ENCODE measurements at places on chromosomes 4 and X.

DNA sequence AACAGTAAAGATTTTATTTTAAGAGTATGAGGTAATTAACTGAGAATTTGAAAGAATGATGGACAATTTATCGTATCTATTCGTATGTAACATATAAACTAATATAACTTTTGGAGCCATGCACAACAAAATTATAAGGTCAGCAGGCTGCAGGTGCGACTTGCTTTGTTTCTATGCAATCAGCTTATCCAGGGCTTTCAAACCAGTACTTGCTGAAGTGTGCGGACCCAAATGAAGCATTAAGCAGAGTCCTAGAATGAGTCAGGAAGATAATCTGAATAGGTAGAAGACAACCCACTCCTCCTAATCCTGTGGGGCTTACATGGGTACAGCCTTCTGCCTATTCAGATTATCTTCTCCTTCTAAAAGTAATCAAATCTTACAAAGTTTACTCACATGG is 2.1 kb downstream of the NSD2 start:
- DNase-seq, result no peak

GRCh38 chr4:76546759-76547742 is 112.0 kb downstream of the SHROOM3 start:
- no peak for DNase-seq

- DNase-seq, result peak; percentile 53
Measured at GRCh38 chr4:138035781-138036258, 206.3 kb downstream of the SLC7A11 start.

DNA sequence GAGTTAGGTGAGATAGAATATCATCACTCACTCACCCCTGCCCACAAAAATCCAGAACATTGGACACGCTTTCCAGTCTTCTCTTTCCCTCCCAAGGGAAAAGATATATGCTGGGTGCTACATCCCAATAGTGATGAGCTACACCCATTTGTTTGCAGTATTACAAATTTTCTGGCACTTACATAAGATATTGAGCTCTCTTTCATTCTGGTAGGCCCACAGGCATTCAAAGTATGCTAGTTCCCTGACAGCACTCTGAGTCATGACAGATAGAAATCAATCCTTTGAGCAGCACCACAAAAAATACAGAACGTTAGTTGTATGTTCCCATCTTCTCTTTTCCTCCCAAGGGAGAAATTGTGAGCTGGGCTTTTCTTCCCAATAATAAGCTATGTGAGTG is 477.6 kb upstream of the GRID2 start:
- no peak for DNase-seq

DNA sequence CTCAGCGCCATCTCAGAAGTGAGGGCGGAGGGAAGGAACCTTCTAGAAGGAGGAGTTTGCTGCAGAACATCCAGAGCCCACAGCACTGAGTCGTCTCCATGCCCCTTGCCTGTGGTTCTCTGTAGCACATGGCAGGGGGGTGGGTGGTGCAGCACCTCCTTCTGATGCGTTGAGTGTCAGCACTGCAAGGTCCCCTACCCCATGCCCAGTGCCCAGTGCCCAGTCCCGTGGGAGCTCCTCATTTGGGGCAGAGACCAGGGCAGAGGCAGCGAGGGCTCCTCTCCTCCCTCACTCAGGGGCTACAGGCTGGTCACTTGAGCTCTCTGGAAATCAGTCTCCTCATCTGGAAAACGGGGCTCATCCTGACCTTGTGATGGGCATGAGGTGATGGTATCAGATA is 78.1 kb downstream of the HTRA3 start:
- no peak for DNase-seq

- DNase-seq, result no peak
Measured at GRCh38 chr4:118354913-118355312, 2.1 kb upstream of the PRSS12 start.

- peak; percentile 13 for DNase-seq
Measured at GRCh38 chr4:149031399-149031798, 589.2 kb upstream of the NR3C2 start.

DNA sequence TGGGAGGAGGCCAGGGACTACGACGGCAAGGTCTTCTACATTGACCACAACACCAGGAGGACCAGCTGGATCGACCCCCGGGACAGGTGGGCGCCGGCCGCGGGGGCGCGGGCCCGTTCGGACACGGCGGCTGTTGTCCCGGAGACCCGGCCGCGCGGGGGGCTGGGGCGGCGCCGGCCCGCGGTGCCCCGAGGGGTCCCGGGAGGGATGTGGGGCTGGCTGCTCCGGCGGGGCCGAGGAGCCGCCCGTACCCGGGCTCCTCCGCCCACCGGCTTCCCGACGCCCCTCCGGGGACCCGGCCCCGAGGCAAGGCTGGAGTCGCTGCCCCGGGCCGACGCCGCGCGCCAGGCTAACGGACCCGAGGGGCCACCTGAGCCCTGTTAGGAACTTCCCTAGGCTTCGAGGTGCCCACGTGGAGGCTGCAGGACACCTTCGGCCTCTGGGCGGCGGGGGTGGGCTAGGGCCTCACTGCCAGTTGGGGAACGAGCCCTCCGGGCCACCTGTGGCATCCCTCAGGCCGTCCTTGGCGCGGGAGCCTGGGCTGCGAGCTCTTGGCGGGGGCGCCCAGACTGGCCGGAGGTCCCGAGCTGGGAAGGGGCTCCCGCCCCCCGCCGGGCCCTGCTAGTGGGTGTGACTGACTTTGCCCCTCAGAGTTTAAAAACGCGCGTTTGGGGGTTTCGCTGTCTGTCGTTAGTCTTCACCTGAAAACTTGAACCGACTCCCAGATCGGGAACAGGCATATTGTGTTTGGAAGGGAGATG is 660 bp downstream of the WWC2 start:
- no peak for DNase-seq

- DNase-seq, result no peak
Measured at GRCh38 chrX:134388161-134389109, 71.5 kb upstream of the HPRT1 start.

DNA sequence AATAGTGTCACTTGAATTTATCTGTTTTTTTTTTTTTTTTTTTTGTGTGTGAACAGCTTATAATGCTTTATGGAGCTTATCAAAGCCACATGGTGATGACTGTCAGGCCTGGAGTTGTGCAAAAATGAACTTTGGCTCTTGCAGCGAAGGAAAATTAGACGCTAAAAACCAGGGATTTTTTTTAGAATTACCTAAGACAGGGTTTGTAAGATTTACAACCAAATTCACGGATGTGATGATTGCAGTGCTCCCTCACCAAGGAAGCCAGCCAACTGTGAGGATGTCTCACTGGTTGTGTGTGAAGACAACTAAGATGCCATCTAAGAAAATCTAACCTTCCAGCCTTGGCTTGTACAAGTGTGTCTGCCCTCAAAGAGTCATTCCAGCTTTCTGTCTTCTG is 127.1 kb upstream of the SLC4A4 start:
- no peak for DNase-seq

GRCh38 chr4:73911746-73912145 is 42.6 kb downstream of the CXCL1 start:
- no peak for DNase-seq

GRCh38 chrX:19121898-19122640 is at the start of gene ADGRG2:
Gene ADGRG2 (minus strand): TSS chrX:19122468. CDS start chrX:19068834, 53,634 bp downstream.
- no peak for DNase-seq

GRCh38 chrX:66163447-66163846 is 600 bp upstream of the HEPH start:
- DNase-seq, result no peak

GRCh38 chr4:152206646-152207377 is 329.1 kb downstream of the FBXW7 start:
- no peak for DNase-seq

DNA sequence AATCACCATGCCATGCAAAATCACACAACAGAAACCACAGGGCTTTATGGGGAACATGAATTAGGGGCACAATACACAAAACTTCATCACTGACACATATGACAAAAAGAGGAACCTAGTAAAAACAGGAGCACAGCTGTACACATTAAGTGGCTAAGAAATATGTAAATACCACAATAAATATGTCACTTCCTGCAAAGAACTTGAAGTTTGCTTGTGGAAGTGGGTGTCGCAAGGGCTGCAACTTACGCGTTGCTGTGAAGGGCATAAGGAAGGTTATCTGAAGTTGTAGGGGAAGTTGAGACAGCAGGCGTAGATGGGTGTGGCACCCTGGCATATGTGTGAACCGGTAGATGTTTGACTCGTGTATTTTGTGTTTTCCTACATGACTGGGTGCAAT is 42.4 kb downstream of the CLCN4 start:
- no peak for DNase-seq

DNA sequence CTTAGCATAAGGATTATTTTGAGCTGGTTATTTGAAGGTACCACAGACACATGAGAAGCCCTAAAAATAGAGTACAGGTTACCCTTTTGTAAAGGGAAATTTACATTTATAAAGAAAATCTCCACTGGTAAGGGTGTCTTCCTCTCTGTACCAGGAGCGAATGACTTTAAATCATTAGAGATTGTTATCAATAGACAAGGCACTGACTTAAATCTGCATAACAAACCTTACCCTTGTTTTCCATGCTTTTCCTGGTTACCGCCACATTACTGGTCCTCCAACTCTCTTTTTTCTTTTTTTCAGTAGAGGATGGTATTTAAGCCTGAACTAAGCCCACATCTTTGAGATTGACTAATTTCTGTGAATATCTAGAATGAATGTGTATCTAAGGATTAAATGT is 129.8 kb downstream of the SLC7A11 start:
- DNase-seq, result no peak

- no peak for DNase-seq
Measured at GRCh38 chr4:186740822-186741221, 17.2 kb upstream of the FAT1 start.

DNA sequence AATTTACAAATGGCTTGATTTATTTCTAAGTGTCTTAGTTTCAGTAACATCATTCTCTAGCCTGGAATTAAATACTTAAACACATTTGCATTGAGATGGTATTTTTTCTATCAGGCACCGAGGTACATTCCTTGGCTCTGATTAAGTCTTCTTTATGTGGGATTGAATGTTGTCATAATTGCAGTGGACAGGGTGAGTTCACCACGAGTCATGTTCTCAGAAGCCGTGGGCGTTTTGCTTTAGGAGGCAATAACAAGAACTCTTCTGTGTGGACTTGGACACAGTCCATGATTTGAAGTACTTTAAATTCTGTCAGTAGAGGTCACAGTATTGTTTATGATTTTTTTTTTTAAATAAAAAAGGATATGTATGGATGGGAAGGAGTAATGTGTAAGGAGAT is 57.1 kb upstream of the EFHC2 start:
- peak; percentile 64 for DNase-seq

DNA sequence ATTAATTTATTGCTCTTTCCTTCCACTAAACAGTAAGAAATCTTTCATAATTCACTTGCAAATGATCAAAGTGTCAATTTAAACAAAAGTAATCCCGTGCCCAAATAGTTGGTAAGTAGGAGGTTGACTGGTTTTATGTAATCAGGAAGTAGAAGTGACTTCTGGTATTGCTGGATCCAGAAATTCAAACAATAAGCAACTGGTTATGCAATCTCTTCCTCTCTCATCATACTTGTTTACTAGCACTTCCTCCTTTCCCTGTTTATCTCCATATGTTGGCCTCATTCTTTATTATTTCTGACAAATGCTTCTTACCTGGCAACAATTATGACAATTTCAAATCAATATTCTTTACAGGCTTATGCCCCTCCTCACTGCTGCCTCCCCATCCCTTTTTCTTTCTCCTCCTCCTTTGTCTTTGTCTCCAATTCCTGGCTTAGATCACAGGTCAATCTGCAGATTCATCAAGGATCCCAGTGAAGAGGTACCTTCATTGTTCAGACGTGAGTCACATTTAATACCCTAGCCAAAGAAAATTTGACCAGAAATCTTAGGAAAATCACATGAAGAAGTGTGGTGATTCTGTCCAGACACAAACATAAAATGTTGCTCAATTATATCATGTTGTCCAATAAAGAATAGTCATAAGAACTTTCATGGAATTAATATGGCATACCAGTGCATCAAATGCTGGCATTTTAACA is 323.2 kb upstream of the PCDH7 start:
- no peak for DNase-seq

DNA sequence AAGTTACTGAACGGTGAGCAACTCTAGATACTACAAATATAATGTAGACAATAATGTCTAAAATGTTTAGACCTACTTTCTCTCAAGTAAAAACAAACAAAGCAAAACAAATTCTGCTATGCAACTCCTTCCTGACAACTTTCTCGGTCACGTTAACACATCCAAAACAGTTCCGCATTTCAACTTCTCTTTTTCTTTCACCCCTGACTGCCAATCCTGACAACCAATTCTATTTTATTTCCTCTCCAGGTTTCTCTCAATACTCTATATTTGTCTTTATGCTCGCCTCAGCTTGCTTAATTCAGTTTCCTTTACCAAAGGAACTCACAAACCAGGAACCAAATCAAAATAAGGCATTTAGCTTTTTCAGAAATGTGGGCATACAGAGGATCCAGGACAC is 513.0 kb downstream of the FSTL5 start:
- no peak for DNase-seq

GRCh38 chr4:110196871-110197528 is 1.4 kb downstream of the ELOVL6 start:
- no peak for DNase-seq

DNA sequence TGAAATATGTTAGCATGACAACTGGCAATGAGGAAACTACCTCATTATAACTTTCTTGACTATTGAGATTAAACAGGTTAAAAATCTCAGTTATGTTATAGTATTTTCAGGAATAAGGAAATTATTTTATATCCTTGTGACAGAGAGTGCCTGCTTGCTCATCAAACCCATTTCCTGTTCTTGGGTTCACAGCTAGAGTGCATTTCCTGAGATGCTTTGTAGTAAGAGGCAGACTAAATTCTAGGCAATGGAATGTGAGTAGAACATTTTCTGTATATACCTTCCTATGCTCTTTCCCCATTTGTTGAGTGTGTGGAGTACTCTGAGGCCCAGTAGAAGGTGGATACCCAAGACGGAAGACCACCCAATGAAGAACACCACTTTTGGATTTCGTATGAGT is 96.9 kb upstream of the CASK start:
- no peak for DNase-seq

GRCh38 chr4:10622728-10623127 is 61.8 kb downstream of the CLNK start:
- DNase-seq, result peak; percentile 7

GRCh38 chr4:76548704-76549103 is 113.7 kb downstream of the SHROOM3 start:
- no peak for DNase-seq

DNA sequence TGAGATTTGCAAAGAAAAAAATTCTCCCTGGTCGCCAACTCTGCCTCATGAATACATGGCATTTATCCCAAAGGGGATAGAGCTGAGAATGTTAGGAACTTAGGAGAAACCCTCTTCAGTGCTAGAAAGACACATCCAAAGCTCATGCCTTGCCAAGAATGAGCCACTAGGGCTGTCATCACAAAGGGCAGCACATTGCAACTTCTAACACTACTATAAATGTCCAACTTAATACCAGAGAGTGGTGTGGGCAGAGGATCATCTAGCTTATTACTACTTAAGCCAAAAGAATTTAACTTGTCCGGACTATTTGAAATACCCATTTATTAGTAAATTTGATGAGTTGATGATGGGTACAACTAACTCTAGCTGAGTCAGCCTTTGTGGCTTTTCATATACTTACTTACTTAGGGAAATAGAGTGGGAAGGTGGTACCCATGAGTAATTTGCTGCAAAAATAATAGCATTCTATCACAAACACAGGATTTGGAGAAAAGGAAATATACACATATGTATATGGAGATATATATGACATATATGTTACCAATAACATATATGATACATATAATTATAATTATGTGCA is 66.3 kb upstream of the GAB1 start:
- no peak for DNase-seq
